ENCODE measurements at places on chromosomes 6 and 20. TPM values are rescaled to one million over a fixed set of nuclear protein-coding genes. Genes with fewer than 3 reads are reported as not detected.

The MMUT gene
- 29.7 TPM for total RNA-seq

The CCN5 gene
- total RNA-seq, result 63.6 TPM

The MICA gene
- total RNA-seq, result 11.3 TPM

The KIF6 gene
- total RNA-seq, result 0.15 TPM

The DAAM2 gene
- total RNA-seq, result 15.8 TPM

The CTSZ gene
- total RNA-seq, result 166 TPM

The LY6G6C gene
- not detected for total RNA-seq

The BTN3A1 gene
- 12.4 TPM for total RNA-seq

The KCNK5 gene
- 0.76 TPM for total RNA-seq

The WFDC6 gene
- not detected for total RNA-seq
